T-helper 2 cell treated with Interferon-gamma antibody and Interleukin-4, amounts not matched to agents 5 μg/mL and 100 μg/mL, for 36 hours (primary cell): ENCODE measurements at places on chromosomes 6 and 20.

DNA sequence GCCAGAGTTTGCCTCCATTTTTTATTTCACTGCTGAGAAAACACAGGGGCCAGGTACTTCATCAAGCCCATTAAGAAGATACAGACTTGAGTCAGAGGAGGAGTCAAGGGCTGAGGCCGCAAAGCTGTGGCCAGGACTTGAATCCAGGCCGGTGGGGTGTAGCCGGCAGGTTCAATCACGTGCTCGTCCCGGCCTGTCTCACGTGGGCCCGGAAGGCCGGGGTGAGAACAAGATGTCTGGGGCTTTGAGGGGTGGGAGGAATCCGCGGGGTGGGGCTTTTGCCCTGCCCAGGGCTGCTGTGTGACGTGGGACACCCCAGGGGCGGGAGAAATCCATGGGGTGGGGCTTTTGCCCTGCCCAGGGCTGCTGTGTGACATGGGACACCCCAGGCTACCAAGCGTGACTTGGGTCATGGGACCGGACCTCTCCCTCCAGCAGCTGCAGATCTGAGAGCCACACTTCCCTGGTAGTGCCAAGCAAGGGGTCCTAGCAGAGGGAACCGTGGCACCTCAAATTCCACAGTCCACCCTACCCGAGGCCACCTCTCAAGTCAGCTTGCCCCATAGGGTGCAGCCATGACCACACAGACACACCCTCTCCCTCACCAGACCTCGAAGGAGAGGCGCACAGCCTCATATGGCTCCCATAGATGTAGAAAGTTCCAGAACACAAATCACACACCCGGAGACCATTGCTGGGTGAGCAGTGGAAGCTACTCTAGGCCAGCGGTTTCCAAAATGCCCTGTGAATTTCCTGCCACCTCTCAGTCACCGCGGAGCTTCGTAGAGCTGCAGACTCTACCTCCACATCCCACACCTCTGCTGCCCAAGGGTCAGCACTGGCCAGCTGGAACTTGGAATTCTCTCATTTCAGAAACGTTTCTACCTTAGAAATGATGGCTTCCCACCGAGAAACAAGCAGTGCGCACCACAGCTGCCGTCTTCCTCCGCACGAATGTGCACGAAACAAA, 156.1 kb downstream of the DLL1 start:
- DNase-seq = no peak
- no peak overlapping the region for H3K27ac ChIP-seq
- no peaks in the 10 kb centered on the region for H3K36me3 ChIP-seq

DNA sequence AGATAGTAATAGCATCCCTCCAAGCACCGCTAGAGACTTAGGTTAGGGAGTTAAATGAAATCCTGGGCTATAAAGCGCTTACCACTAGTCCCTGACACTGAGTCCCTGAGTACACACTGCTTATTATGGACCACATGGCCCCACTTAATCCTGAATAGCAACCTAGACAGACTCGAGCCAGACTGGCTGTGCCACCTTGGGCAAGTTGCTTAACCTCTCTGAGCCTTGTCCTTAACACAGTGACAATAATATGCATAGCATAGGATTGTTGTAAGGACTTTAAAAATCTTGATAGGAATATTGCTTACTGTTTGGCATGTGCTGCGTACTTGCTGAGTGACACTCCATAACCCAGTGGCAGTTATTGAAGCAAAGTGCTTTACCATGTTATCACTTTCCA, 125.6 kb upstream of the SASH1 start:
- no peak overlapping the region for H3K27ac ChIP-seq
- no peak for DNase-seq
- no peak overlapping the region for H3K4me3 ChIP-seq
- peaks cover 53% of the 10 kb centered on the region for H3K27me3 ChIP-seq
- H3K36me3 ChIP-seq = no peaks in the 10 kb centered on the region
- no peaks in the 10 kb centered on the region for H3K4me1 ChIP-seq

DNA sequence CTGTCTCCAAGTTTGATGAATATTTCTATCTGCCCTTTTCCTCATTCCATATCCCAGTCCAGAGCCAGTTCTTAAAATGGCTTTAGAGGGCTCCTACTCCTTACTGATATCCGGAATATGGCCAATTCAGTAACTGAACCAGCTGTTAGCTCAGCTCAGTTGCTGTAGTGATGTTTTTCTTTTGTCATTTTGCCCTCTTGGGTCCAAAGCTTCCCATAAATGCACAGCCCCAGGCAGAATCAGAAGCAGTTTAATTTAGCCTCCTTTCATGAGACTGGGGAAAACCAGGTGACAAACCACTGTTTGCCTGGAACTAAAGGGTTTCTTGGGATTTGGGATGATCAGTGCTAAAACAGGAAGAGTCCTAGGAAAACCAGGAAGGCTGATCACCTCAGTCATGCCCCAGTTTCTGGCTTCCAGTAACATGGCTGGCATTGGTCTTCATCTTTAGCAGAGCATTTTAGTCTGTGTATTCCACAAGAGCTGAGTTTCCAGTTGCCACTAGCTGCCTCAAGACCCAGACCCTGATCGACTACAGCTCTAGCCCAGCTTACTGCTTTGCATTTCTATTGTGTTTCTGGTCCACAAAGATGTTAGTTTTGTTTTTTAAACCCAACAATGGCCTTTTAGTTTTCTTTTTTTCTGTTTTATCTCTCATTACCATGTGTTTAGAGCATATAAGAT, 40.6 kb upstream of the REV3L start:
- no peak overlapping the region for H3K4me3 ChIP-seq
- H3K27ac ChIP-seq = no peak overlapping the region
- H3K27me3 ChIP-seq = no peaks in the 10 kb centered on the region
- H3K4me1 ChIP-seq = peaks cover 26% of the 10 kb centered on the region
- no peak for DNase-seq

- no peak overlapping the region for H3K4me3 ChIP-seq
- DNase-seq = no peak
- H3K27ac ChIP-seq = no peak overlapping the region
Measured at GRCh38 chr6:101279410-101279809, 114.1 kb upstream of the GRIK2 start.

DNA sequence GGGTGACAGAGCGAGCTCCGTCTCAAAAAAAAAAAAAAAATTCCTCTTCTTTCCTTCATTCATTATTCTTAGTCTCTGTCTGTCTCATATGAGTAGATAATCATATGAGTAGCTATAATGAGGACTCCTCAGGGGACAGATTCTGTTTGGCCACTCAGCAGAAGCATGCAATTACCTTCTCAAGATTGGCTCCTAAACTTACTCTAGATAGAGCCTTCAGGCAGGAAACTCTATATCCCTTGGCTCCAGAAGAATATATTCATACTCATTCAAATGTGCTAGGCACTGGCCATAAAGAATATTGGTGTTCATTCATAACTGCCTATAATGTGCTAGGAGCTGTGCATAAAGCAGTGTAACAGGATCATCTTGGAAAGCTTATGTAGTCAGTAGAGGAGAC, 2.2 kb upstream of the ACAT2 start:
- no peaks in the 10 kb centered on the region for H3K27me3 ChIP-seq
- H3K27ac ChIP-seq = peak overlapping the region; percentile 44
- H3K36me3 ChIP-seq = peaks cover 59% of the 10 kb centered on the region
- DNase-seq = no peak
- H3K4me3 ChIP-seq = peak overlapping the region; percentile 12
- peaks cover 36% of the 10 kb centered on the region for H3K4me1 ChIP-seq
